ENCODE measurements at places on chromosomes 2 and 18.

DNA sequence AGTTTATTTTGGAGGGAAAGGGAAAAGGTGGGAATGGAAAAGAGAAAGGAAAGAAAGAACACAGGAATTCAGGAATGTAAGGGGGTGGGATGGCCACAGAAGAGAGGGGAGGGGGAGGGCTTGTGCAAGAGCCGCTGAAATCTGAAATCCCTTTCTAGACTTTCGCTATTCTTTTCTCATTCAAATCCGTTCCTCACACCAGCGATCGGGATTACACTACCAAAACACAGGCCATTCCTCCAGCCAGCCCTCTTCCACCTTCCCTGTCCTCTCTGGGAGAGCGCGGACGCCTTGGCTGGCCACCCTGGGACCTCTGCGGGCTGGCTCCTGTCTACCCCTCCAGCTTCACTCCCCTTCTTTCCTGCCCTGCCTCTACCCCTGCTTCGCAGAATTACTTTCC is 102.3 kb downstream of the CDCA7 start:
- no peak for DNase-seq

DNA sequence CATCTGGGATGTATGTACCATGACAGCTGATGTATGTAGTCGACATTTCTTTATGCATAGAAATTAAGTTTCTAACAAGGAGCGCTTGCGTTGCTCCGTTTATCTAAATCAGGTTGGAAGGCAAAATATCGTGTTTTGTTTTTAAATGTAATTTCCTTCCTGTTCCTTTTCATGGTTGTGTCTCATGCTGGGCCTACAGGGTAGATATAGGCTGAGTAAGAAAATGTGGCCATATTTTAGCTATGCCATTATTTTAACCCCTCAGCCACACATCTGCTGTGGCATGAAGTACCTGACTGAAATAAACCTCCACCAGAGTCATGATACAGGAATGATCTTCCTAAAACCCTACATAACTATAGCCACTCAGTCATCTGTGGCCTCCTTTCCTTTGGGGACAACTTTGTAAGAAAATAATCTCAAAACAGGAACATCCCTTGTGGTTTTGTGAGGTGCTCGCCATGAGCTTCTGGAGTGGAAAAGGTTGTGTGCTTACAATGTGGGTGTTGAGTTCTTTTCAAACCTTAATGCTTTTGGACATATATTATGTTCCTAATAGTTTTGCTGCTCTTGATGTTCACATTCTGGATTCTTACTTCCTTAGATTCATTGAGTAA is 214.3 kb downstream of the FAM210A start:
- DNase-seq = peak; percentile 11

GRCh38 chr2:17918789-17919188 is 40.3 kb downstream of the KCNS3 start:
- no peak for DNase-seq

GRCh38 chr2:29796446-29796845 is 124.9 kb downstream of the ALK start:
- DNase-seq = no peak

GRCh38 chr2:150480241-150480640 is 7.2 kb downstream of the RND3 start:
- DNase-seq = no peak

GRCh38 chr2:40109381-40109780 is 330.3 kb upstream of the THUMPD2 start:
- DNase-seq = no peak

- DNase-seq = no peak
These were observed 30.3 kb downstream of the WDSUB1 start for GRCh38 chr2:159256159-159256558.

DNA sequence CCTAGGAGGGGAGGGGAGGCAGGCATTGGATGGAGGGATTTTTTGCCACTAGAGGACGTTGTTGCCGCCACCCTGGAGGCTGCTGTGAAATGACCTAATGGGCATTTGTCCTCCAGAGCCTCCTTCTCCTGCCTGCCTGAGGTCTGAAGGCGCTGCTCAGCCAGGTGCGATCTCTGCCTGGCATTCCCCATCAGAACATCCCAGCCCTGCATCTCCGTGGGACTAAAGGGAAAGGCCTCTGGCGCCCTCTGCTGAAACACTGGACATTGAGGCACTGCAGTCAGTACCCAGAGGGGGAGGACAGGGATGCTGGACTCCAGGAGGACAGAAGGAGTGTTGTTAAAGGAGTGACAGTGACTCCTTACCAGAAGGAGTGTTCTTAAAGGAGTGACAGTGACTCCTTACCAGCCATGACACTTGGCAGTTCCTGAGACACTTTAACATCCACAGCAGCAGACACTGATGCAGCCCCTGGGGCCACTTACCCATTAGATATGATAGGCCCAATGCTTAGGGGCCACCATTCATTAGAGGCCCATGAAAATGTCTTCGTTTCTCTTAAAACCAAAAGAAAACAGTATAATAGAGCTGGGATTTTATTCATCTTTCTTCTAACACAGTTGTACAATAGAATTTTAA is 17.0 kb downstream of the THNSL2 start:
- DNase-seq = peak; percentile 43

GRCh38 chr2:223644136-223644535 is 42.0 kb upstream of the SCG2 start:
- no peak for DNase-seq

DNA sequence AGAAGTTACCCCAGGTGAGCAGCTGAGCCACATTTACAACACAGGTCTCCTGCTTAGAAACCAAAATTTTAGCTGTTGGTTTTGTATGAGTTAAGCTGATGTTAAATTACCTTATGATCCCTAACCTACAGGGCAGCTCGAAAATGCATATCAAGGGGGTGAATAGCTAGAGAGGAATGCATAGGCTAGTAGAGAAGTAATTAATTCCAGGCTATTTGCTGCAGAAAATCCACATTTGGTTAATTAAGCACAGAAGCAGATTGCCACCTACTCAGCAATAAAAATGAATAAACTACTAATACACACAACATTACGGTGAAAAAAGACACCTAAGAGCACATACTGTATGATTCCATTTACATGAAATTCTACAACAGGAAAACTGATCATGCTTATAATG is 91.4 kb downstream of the OSBPL1A start:
- DNase-seq = no peak

- no peak for DNase-seq
These were observed 28.6 kb upstream of the TMEM87B start for GRCh38 chr2:112026509-112026908.

- no peak for DNase-seq
These were observed 59.3 kb downstream of the COBLL1 start for GRCh38 chr2:164782323-164782722.

DNA sequence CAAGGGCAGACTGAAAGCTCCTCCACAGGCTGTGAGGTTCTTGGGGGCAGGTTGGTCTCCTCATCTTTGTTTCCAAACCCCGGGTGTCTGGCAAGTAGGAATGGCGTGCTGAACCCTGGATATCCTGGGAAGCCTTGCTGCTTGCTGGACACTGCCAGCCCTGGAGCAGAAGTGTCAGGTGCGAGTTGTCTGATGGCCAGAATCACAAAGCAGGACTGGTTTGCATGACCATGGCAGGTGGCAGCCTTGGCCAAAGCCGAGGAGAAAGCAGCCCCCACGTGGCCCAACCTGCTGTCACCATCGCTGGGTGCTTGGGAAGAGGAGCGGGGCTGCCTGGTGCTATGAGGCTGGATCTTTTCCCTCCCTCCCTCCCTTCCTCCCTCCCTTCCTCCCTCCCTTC is 309.5 kb upstream of the HS6ST1 start:
- no peak for DNase-seq

DNA sequence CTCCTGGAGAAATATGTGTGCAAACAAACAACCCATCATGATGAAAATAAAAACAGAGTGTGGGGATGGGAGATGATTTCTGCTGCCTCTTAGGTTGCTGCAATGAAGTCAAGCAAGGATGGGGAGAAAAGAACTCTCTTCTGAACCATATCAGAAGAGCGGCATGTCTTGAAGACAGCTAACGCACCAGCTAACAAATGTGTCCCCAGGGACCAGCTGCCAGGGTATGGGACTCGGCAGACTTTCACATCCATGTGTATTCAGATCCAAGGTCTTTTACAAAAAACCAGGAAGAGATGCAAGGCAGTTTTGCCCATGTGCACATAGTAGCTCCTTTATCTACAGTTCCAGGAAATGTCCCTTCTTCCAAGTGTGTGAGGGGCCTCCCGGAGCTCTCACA is 125.4 kb downstream of the CLIP4 start:
- DNase-seq = no peak

DNA sequence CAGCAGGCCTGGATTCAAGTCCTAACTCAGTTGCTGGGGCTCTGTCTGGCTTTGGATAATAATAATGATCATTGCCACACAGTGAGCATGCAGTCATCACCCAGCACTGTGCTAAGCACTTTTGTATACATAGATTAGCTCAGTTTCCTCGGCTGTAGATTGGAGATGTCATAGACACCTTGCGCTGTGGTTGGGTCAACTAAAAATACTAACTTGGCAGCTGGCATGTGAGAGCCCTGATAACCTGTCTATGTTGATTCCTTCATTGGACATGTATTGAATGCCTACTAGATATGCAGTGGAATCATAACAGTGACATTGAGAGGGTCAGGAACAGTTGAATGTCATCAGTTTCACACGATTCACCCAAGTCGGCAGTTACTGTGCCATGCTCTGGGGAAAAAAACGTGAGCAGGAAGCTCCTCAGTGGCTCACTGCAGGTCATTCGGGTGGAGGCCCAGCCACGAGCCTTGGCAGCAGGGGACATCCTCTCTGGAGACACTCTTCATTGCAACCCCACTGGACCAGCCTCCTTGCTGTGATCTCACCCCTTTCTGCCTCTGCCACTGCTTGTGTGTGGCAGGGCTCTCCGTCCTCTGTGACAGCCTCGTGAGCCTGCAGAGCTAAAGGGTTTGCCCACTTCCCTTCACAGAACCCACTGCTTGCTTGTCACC is 85.3 kb downstream of the NPAS2 start:
- DNase-seq = no peak

GRCh38 chr2:217393585-217394032 is 533.7 kb upstream of the TNP1 start:
- DNase-seq = no peak

- DNase-seq = no peak
These were observed 59.4 kb downstream of the PDE1A start for GRCh38 chr2:182367401-182367800.

DNA sequence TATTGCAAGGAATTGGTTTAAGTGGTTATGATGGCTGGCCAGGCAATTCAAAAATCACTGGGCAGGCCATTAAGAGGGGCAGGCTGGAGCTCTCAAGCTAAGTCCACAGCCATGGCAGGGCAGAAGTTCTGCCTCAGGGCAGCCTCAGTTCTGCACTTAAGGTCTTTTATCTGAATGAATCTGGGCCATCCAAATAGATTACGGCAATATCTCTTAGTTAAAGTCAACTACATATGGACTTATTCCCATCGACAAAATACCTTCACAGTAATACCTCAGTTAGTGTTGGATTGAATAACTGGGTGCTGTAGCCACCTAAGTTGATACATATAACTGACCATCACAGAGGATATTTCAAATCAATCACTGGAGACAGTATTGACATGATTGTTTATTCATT is 904.8 kb downstream of the MBD2 start:
- DNase-seq = no peak

GRCh38 chr2:200944467-200945394 is 18.7 kb downstream of the ORC2 start:
- DNase-seq = peak; percentile 47

- DNase-seq = no peak
These were observed 89.0 kb upstream of the DLGAP1 start for GRCh38 chr18:4544142-4544541.

DNA sequence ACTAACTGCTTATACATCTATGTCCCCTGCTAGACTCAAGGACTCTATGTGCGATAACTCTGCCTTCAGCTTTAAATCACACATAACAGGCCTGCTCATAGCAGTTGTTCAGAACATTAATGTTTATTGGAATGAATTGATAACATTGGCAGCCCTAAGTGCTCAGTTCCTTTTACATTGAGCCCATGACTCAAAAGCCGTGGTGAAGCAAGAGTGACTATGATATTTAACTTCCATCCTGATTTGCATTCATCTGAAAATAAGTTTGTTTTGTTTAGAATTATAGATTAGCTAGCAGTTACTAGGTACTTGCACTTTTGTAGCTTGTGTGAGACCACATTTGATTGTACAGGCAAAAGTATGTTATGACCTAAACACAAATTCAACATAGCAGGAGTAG is 14.3 kb downstream of the SERPINB10 start:
- DNase-seq = no peak

All from inflammatory macrophage (primary cell).